RWPE1 (cell line): ENCODE measurements at places on chromosomes 1 and 21.
A peak's percentile ranks its signal among the peaks of the same experiment; 100 is the strongest.

GRCh38 chr1:213327017-213327667, 276.1 kb downstream of the RPS6KC1 start:
- DNase-seq, result no peak

GRCh38 chr1:112957133-112957812, 1.3 kb upstream of the SLC16A1 start:
- peak; percentile 89 for DNase-seq

DNA sequence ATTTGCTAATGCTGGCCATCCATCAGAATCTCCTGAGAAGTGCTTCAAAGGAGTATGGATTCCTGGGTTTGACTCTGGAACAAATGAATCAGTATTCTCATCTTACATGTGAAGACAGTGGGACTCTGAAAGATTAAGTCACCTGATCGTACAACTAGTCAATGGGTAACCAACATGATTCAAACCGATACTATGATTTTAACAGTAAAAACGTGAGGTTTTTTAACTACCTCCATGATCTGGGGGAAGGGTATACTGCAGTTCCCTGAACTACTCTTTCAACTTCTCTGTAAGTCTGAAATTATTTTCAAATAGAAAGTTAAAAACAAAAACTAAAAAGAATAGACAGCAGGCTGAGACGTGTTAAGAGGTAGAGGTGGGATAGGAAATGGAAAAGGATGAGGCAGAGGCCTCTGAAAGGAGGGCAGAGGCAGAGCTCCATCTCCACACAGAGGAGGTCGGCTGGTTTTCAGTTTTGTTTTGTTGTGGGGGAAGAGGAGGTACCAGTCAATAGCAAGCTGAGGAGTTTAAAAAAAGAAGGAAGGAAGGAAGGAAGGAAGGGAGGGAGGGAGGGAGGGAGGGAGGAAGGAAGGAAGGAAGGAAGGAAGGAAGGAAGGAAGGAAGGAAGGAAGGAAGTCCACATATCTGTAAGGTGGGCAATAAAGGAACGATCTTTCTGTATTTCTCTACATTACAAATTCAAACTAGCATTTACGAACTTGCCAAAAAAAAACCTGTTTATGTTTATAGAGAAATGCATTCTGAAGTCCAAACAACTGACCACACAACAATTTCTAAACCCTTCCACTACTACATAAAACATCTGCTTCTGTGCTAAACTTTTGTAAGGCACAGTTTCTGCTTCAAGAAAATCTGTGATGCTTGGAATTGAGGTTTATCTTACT, 213.1 kb downstream of the RERE start:
- no peak for DNase-seq

GRCh38 chr1:81598623-81599022, 202.1 kb upstream of the ADGRL2 start:
- DNase-seq, result no peak

DNA sequence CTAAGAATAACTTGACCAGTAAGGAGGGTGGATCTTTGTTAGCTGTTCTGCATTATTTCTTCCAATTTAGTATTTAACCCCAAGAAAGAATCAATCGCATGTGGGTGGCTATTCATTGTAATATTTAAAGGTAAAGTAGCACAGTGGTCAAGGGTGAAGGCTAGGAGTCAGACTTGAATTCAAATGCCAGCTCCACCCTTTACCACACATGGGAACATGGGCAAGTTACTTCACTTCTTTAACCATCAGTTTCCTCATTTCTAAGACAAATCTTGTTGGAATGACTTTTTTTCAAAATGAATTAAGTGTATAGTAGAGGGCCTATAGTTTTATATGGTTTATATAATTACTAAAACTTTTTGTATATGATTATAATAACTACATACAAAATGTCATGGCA, 71.3 kb upstream of the S1PR1 start:
- DNase-seq, result no peak

- DNase-seq, result no peak
These were observed 3.8 kb upstream of the GALE start for GRCh38 chr1:23804183-23804835.

DNA sequence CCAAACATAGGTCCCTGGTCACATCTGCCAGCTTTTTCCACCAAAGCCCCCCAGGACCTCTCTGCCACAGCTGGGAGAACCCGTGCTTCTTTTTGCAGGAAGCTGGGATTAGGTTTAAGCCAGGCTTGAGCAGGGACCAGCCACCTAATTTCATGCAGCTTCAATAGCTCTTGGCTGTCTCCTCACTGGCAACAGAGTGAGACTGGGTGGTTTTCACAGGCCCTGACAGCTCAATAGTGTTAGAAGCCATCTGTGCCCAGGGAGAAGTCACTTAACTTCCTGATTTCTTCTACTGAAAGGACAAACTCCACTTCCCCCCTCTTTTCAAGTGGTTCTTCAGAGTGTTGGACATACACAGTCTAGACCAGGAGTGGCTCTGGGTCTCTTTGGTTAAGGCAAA, 20.4 kb upstream of the SRSF4 start:
- DNase-seq, result no peak

- no peak for DNase-seq
These were observed 14.6 kb upstream of the SLC6A17 start for GRCh38 chr1:110135666-110136065.

GRCh38 chr1:244680667-244681066, 27.7 kb downstream of the DESI2 start:
- DNase-seq, result no peak

DNA sequence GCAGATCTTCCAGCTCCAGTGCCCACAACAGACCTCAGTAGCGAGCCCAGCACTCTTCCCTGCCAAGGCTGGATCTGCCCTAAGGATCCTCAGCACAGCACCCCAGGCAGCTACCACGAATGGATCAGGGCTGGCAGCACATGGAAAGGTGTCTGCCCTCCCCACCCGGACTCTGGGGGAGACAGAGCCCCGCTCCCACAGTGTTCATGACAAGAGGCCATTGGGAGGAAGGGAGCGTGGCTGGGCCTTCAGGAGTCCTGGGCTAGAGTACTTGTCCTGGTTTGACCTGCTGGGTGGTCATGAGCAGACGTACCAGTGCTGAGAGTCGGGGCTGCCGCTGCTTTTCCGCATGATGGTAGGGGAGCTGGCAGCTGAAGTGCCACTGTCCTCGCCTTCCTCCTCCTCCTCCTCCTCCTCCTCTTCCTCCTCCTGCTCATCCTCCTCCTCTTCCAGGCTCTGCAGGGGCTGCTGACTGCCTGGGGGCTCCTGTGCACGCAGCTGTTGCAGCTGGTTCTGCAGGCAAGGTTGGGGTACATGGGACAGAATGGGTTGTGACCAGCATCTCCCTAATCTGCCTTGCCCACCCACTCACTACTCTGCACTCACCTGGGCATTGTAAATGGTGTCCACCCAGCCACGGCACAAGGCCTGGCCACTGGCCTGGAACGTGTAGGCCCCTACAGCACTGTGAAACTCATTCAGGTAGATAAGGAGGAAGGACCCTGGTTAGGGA, 2.9 kb upstream of the TNFRSF25 start:
- DNase-seq, result no peak

GRCh38 chr1:33711511-33711910, 152.4 kb upstream of the HMGB4 start:
- no peak for DNase-seq

GRCh38 chr1:218376722-218377121, 31.6 kb downstream of the TGFB2 start:
- DNase-seq, result no peak

DNA sequence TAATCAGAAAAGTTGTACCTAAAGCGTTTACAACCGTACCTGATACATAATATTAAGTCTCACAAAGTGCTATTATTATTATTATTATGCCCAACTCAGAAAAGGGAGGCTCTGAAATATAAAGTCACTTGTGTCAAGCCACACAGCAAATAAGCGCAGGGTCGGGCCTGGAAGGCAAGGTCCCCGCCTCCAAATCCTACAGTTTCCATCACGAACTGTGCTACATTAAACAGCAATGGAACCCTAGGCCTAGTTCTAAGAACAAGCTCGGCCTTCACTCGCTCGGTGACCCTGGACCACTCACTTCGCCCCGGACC, 549 bp downstream of the PARS2 start:
- no peak for DNase-seq

- DNase-seq, result no peak
These were observed 117.2 kb downstream of the CNIH3 start for GRCh38 chr1:224733027-224733911.

- DNase-seq, result no peak
These were observed 59.0 kb downstream of the BRINP2 start for GRCh38 chr1:177229781-177230180.
